ENCODE measurements at places on chromosomes 13 and 19. TPM values are rescaled to one million over a fixed set of nuclear protein-coding genes. Genes with fewer than 3 reads are reported as not detected.

TMEM59L gene
- 3.5 TPM for polyA plus RNA-seq

DNA sequence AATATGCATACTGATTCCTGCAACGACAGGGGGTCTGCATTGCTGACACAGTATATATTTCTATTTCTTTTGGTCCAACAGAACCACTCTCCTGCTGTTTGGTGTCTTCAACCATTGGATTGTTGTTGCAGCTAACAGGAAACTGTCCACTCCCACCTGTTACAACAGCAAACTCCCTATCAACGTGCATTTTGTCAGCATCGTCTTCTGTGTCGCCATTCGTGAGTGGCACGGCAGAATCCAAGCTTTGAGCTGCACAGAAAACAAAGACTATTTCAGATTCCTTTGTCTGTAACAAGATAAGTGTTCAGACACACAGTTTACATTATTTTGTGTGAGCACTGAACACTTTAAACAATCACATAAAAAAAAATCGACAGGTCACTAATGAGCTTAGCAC is 31.3 kb downstream of the ANKRD10 start:
- DNase-seq = no peak

SULT2A1 gene
- not detected for polyA plus RNA-seq

GPR12 gene
- 0.23 TPM for polyA plus RNA-seq
